RWPE2 (cell line): ENCODE measurements at places on chromosomes 7 and 10.
A peak's percentile ranks its signal among the peaks of the same experiment; 100 is the strongest.

- no peak for DNase-seq
Measured at GRCh38 chr7:156764766-156765165, 124.2 kb downstream of the RNF32 start.

DNA sequence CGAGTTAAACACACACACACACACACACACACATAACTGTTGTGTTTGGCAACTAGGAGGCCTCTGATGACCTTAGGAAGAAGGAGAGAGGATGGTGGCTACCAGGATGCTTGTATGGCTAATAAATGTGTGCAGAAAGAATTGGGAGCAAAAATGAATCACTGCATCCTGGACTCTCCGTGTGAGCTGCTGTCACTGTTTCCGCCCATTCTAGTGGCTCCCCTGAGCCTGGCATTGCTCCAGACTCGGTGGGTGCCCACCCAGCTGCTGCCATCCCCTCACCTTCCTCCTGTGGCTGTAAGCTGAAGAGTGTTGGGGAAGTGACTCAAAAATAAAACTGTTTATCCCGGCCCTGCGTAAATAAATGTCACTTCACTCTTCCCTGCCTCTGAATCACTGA is 149.5 kb upstream of the MINDY3 start:
- no peak for DNase-seq

DNA sequence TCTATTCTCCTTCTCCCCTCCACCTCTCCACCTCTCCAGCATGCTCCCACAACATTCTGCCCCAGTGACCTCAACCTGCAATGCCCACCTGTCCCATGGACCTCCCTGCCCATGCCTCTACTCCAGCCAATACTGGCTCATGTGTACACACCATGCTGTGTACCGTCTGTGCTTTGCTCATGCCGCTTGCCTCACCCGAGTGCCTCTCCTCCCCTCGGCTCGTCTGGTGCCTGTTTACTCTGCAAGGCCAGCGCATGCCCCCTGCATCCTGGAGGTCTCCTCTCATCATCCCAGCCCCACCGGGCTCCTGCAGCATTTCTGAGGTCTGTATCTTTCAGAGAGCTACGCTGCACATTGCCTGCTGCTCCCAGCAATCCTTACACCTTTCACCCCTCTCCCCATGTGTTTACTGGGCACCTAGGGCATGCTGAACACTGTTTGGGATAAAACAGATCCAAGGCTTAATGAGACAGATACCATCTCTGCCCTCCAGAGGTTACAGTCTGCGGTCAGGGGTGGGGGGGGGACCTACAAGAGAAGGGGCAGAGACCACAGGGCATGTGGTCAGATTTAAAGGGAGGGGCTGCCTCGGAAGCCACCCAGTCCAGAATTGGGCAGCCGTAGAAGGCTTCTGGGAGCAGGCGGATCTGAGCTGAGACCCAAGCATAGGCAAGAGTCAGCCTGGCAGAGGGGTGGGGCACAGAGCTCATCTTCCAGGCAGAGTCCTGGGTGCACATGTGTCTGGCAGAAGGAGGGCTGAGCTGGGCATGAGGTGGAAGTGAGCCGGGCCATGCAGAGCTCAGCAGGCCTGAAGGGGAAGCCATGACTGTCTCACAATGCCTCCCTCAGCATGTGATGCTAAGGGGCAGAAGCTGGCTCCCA is 29.6 kb upstream of the PSAP start:
- DNase-seq: no peak

GRCh38 chr7:159075563-159076238 is 69.0 kb downstream of the VIPR2 start:
- peak; percentile 38 for DNase-seq

DNA sequence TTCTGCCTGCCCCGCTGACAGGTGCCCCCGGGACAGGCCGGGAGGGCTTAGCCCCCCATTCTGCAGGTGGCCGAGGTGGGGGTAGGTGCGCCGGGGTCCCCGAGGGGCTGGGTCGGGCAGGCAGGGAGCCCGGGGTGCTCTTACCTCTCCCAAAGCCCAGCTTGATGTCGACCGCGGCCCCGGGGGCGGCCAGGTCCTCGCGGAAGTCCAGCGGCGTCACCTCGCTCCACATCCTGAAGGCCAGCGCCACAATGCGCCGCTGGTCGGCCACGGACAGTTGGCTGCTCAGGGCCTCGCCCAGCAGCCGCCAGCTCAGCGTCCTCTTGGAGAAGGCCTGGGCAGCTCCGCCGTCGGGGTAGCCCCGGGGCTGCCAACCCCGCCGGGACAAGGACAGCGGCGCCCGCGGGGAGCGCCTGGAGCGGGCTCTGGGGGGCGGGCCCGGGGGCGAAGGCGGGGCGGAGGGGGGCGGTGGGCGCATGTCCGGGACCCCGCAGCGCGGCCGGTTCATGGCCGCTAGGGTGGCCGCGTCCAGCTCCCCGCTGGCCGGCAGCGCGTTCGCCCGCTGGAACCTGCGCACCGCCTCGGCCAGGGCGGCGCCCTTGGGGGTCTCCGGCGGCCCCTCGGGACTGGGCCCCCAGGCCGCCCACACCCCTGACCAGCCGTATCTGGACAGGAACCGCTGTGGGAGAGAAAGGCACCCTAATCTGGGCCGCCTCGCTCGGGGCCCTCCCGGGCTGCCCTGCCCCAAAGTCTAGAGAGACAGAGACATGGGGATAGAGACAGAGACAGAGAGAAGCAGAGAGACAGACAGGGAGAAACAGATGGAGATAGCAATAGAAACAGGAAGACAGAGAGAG is 1.7 kb downstream of the MMP21 start:
- DNase-seq: no peak

DNA sequence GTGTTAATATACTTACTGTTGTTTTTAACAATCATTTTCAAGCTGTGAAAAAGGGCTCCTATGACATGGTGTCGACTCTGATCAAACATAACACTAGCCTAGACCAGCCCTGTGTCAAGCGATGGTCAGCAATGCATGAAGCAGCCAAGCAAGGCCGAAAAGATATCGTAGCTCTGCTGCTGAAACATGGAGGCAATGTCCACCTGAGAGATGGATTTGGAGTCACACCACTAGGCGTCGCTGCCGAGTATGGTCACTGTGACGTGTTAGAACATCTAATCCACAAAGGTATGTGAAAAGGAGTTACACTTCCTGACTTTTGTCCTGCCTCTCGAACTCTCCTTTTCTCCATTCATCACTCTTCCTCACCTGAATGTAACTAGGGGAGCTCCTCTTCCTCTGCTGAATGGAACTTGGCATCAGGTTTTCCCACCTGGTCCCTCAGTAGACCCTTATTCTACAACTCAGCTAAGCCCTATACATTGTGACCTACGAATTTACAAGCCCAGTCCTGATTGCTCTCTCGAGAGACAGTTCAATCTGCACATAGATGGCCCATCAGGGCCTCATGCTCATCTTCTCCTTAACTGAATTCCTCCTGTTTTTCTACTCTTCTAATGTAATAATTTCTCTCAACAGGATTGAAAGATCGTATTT is 23.0 kb downstream of the ASB15 start:
- DNase-seq: no peak

DNA sequence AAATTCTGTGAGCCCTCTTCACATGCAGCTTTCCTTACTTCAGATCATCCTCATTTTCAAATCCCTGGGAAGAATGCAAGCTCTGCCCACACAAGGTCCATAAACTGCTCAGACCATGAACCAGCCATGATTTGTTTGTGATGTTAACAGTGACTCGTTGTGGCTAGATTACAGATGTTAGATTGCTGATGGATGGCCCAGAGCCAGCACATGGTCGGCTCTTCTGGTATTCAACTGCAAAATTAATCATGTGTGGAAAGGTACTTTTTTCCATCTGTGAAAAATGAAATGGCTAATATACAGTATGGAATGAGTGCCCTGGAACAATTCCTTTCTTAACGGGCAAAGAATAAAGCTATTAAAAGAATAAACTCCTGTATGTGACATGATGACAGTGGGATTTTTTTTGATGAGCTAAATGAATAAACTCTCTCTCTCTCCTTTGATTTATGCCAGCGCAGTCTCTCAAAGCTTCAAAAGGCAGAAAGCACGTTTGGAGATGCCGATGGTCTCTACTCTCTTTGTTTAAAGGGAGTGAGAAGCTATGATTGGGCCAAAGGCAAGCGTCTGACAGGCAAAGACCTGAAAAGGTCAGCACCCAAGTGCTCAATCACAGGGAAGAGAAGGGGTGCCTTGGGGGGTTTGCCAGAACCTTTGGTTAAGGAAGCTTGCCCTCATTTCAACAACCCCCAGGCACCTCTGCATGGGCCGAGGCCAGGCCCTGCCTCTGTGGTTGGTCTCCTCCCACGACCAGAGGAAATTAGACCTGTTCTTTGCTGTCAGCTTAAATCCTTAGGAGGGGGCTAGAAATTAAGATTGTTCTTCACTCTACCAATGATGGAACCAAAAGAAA is 444.0 kb upstream of the NFE2L3 start:
- no peak for DNase-seq

- DNase-seq: no peak
Measured at GRCh38 chr7:70856901-70857630, 274.9 kb upstream of the GALNT17 start.

GRCh38 chr7:11831156-11831735 is 752 bp downstream of the THSD7A start:
- no peak for DNase-seq

DNA sequence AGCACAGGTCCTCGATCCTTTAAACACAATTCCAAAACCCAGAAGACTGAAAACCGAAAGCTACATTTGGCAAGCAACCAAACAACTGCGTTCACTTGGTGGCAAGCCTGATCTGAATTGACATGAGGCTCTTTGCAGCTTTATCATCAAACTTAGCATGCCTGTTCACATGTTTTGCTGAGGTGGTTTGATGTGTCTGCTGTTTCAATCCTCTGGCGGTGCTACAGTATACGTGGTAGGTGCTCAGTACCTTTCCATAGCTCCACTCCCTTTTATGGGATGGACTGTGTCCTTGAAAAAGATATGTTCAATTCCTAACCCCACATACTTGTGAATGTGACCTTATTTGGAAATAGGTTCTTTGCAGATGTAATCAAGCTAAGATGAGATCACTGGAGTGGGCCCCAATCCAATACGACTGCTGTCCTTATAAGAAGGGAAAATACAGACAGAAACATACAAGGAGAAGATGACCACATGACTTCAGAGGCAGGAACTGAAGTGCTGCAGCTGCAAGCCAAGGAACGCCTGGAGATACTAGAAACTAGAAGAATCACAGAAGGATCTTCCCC is 33.4 kb downstream of the CCDC6 start:
- DNase-seq: no peak

- DNase-seq: no peak
Measured at GRCh38 chr10:97210543-97210960, 24.8 kb upstream of the SLIT1 start.

DNA sequence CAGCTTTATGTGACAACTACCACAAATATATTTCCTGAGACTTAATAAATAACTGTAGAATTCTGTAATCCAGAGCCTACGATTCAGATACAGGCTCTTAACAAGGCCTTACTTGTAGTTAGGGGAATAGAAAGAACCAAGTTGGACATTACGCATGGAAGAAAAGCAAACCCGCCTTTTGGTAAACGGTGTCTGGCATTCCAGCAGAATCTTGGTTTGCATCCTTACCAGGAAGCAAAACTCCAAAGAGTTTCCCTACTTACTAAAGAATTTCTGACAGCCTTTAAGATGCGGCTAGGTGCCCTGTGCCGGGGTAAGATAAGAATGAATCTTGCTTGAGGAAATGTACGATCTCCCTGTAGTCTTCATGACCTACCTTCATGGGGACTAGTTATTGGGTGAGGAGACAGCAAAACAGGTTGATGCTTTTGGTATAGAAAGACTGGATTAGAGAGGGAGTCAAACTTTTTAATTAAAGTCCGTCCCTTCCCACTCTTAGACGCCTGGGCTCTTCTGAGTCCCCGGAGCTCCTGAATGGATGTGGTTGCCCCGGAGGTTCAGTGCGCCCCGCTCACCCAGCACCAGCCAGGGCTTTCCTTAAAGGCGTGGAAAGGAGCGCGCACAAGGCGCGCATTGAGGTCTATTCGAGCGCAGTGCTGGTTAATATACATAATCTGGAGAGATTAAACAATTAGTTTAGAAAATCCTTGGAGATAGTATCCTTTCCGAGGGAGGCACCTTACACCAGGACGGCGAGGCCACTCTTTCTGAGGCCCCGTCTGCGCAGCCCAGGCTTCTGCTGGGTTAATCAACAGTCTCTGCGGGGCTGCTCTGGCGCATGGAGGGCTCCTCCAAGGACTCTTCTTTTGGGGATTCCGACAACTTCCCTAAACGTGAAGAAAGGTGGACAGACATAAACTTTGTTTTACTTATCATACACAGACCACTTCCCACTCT is 11.5 kb downstream of the PTF1A start:
- DNase-seq: no peak
